Right lobe of liver (tissue), 6 donors: ENCODE measurements at places on chromosomes 7 and 10. TPM values are rescaled to one million over a fixed set of nuclear protein-coding genes. Genes with fewer than 3 reads are reported as not detected.

The SLC18A3 gene
- not detected for total RNA-seq

The FAM180A gene
- 7.0 TPM for total RNA-seq

The CTTNBP2 gene
- 2.3 TPM for total RNA-seq

The PLEKHS1 gene
- total RNA-seq, result not detected

The CPEB3 gene
- total RNA-seq, result 6.4 TPM

The FOXI2 gene
- total RNA-seq, result not detected

The PDSS1 gene
- 12.2 TPM for total RNA-seq

The POU6F2 gene
- total RNA-seq, result 0.37 TPM

The SPDYE9 gene
- total RNA-seq, result not detected

The C10orf62 gene
- 2.9 TPM for total RNA-seq

The STAG3 gene
- total RNA-seq, result 5.9 TPM

The TMUB1 gene
- 56.1 TPM for total RNA-seq

The PRTFDC1 gene
- total RNA-seq, result 2.0 TPM

The NPC1L1 gene
- 49.8 TPM for total RNA-seq

The SRRM3 gene
- 0.18 TPM for total RNA-seq

The INTS1 gene
- total RNA-seq, result 38.9 TPM

The PNLIP gene
- not detected for total RNA-seq

The EN2 gene
- total RNA-seq, result not detected

The RNF148 gene
- 0.40 TPM for total RNA-seq

The CACNB2 gene
- 0.12 TPM for total RNA-seq

The MLXIPL gene
- total RNA-seq, result 293 TPM

The GPC2 gene
- not detected for total RNA-seq

The SLIT1 gene
- 0.29 TPM for total RNA-seq

The CFAP46 gene
- 0.16 TPM for total RNA-seq

The LAMB4 gene
- total RNA-seq, result not detected

The SORCS3 gene
- total RNA-seq, result not detected

The STOX1 gene
- total RNA-seq, result 0.19 TPM

The IFIT3 gene
- total RNA-seq, result 15.5 TPM

The PTN gene
- 1.7 TPM for total RNA-seq

The SPDYE17 gene
- total RNA-seq, result not detected

The LIPN gene
- not detected for total RNA-seq

The SPDYE5 gene
- not detected for total RNA-seq

The LIPJ gene
- total RNA-seq, result 0.42 TPM

The MEIG1 gene
- total RNA-seq, result not detected
